ENCODE measurements at places on chromosomes 11 and 22.

GRCh38 chr11:19714022-19714386 is 1.4 kb downstream of the NAV2 start:
- DNase-seq = no peak

DNA sequence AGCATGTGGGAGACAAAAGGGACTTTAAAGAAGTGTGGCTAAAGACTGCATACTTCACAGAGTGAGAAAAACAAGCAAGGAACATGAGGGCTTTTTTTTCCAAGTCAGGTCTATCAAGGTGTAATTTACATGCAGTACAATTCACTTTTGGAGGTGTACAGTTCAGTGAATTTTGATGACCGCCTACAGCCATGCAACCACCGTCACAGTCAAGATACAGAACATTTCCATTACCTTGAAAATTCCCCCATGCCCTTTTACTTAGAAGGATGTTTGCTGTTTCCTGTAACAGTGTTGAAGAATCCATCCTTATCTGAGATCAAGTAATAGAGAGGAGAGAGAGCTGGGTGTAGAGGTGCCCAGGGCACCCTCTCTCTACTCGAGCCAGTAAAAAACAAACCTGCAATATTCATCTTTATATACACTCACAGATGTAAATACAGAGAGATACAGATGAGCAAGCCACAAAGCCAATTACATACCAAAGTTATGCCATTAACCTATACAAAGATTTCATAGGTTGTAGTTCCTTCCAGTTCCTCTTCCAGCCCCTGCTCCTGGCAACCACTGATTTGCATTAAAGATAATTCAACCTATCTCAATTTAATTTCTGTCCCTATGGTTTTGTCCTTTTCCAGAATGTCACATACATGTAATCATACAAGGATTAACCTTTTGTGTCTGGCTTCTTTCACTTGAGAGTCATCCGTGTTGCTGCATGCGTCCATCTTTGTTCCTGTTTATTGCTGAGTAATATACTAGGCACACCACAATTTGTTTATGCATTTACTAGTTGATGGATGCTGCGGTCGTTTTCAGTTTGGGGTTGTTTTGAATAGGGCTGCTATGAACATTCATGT is 35.0 kb upstream of the RASD2 start:
- DNase-seq = no peak

DNA sequence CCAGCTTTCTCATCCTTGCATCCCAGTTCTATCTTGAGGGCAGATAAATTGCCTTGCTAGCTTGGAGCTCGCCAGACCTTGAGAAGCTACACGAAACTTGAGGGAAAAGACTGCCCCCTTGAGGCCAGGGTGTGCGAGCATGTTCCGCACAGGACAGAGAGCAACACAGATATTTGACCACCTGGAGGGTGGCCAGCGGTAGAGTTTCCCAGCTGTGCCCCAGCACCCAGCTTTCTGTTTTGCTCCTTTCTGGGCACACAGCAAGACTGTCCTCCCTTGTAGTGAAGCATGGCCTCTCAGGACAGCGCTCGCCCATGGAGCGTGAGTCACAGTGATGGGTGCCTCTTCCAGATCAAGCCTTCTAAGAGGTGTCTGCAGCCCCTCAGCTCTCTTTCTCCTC is 23.5 kb downstream of the SPATA19 start:
- peak; percentile 88 for DNase-seq

- no peak for DNase-seq
These were observed 57.5 kb upstream of the ANO1 start for GRCh38 chr11:70020336-70021214.

GRCh38 chr11:18706330-18707243 is 8.0 kb downstream of the TMEM86A start:
- peak; percentile 65 for DNase-seq

DNA sequence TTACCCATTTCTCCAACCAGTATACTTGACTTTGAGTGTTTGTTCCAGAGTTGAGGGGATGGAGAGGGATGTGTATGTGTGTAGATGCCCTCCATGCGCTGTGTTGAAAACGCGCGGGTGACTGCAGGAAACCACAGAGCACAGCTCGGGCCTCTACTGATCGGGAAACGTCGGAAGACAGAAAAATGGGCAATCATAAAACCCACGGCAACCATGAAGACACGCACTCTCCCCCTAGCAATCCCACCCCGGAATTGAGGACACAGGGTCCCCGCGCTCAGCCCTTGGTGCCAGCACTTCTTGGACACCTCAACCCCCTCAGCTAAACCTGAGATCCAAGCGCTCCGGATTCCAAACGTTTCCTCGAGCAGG is 251 bp upstream of the UQCC3 start:
- no peak for DNase-seq
